Activated T-cell treated with anti-CD3 and anti-CD28 coated beads for 24 hours (primary cell): ENCODE measurements at places on chromosomes 11 and 22.
A peak's percentile ranks its signal among the peaks of the same experiment; 100 is the strongest.

DNA sequence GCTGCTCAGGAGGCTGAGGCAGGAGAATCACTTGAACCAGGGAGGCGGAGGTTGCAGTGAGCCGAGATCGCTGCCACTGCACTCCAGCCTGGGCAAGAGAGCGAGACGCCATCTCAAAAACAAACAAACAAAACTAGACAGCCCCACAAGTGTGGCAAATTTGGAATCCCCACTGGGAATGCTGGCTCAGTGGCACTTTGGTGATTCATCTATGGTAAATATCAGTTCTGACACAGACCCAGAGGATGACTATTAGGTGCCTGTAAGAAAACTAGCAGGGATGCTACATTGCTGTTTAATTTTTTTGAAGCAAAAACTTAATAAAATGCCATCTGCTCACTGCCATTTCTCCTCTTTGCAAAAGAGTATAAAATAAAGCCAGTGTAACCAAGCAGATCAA lies 107.9 kb downstream of the NAT10 start:
- DNase-seq: no peak

GRCh38 chr11:37505406-37505805 lies 907.4 kb upstream of the RAG2 start:
- no peak for DNase-seq

DNA sequence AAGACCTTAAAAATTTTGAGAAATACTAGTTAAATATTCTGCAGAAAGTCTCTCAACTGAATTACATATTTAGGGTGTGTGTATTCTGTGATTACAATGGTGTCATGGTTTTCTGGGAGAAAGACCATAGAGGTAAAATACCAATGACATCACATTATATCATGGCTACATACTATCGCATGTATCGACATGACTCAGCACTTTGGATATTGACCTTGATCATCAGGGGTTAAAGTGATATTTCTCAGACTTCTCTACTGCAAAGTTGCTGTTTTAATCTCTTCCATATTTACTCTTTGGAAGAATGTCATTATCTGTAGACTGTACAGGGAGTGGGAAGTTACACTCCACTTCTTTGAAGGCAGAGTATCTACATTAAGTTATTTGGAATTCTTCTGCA lies 1046.6 kb downstream of the FAM181B start:
- no peak for DNase-seq

GRCh38 chr22:43356881-43357280 lies 13.7 kb upstream of the SCUBE1 start:
- DNase-seq: no peak

DNA sequence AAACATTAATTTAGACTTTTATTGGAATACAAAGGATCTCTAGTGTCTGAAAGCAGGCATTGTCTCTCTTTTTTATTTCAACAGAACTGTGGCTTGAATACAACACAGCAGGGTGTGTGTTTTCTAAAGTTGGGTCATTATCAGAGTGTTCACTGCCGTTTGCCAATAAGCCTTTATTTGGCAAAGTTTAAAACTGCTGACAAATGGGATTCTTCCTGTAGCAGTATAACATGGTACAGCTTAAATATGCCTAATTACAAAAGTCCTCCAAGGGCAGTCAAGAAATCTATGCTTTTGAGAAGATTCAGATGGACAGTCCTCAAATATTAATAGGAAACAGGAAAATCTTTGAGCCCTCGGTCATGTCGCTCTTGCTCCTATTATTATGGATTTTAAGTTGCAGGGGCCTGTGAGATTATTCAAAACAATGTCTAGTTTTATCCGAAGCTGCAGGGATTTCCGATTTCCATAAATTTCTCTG lies 199.9 kb downstream of the MAML2 start:
- no peak for DNase-seq

DNA sequence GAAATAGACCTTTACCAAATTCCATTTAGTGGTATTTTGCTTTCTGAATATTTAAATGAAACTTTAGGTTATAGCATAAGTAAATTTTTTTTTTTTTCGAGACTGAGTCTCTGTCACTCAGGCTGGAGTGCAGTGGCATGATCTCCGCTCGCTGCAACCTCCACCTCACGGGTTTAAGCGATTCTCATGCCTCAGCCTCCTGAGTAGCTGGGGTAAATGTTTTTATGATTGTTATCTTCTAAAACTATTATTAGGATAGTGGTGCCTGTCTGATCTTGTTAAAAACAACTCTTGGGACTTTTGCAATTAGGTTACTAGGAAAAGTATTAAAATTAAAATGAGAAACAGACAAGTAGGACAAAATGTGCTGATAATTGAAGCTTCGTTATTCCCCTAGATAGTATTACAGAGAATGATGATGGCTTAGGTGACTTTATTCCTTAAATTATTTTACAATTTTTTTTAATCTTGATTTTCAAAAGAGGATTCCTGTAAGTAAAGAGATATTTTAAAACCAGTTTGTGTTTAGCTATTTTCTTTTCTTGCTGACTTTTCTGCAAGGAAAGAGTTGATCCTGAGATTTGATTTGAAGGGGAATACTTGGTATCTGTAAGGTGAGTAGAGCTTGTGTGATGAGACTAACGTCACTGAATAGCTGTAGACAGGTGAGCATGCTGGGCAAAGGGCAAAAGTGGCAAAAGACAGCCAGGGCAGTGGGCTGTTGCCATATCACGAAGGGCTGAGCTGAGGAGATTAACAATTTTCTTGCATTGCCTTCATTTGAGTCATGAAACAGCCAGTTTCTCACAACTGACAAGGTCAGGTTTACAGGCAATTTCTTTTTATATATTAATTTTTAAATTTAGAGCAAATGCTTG lies 20.8 kb downstream of the CRKL start:
- DNase-seq: no peak

DNA sequence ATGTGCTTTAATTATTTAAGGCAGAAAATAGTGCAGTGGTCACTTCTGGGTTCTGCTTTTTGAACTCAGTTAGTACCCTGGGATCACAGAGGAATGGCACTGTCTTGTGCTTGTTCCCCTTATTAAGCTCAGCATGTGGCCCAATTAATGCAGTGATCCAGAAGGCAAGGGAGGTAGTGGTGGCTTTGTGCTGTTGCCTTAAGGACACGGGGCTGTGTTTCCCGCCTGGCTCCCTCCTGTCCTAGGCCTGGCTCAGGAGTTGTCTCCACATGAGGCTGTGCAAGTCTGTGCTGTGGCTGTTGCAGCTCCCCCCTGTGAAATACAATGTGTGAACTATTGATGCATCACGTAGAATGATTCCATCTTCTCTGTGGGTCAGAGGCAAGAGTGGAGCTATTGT lies 49.2 kb upstream of the CABP7 start:
- DNase-seq: no peak

- no peak for DNase-seq
Observed at GRCh38 chr22:41775976-41776375, 24.5 kb upstream of the CCDC134 start.

DNA sequence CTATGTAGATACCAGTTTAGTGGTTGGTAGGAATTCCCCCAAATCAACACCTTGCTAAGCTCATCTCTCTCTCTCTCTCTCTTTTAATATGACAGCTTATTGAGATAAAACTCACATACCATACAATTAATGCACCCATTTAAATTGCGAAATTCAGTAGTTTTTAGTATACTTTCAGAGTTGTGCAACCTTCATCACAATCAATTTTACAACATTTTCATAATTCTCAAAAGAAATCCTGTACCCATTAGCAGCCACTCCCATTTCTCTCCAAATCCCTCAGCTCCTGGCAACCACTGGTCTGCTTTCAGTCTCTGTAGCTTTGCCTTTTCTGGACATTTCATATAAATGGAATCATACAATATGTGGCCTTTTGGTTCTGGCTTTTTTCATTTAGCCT lies 13.3 kb downstream of the NNMT start:
- DNase-seq: no peak

DNA sequence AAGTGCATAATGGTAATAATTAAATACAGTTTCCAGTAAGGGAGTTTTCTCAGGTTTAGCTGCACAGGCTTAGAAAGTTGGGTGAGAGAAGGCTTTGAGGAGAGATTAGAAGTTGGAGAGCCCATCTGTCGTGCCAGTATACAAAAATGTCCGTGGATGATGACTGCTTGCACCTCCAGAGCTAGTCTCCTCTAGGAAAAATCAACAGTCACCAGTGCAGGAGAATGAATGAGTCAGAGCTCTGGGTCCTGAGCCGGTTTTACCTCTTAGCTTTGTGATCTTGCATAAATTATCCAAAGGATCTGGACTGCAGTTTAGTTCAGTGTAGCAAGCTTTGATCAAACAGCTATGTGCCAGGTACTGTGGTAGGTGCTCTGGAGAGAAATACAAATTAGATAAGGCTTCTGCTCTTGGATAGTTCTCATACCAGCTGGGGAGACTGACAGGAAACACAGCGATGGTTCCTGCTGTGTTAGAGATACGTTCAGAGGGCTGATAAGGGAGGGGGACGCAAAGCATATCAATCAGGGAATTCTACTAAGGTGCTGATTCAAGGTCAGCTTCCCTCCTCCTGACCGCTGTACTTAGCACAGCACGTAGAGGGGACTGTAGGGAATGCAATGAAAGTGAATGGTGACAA lies 125.9 kb downstream of the TEAD1 start:
- DNase-seq: no peak

GRCh38 chr11:100790073-100790472 lies 103.0 kb downstream of the ARHGAP42 start:
- DNase-seq: no peak

DNA sequence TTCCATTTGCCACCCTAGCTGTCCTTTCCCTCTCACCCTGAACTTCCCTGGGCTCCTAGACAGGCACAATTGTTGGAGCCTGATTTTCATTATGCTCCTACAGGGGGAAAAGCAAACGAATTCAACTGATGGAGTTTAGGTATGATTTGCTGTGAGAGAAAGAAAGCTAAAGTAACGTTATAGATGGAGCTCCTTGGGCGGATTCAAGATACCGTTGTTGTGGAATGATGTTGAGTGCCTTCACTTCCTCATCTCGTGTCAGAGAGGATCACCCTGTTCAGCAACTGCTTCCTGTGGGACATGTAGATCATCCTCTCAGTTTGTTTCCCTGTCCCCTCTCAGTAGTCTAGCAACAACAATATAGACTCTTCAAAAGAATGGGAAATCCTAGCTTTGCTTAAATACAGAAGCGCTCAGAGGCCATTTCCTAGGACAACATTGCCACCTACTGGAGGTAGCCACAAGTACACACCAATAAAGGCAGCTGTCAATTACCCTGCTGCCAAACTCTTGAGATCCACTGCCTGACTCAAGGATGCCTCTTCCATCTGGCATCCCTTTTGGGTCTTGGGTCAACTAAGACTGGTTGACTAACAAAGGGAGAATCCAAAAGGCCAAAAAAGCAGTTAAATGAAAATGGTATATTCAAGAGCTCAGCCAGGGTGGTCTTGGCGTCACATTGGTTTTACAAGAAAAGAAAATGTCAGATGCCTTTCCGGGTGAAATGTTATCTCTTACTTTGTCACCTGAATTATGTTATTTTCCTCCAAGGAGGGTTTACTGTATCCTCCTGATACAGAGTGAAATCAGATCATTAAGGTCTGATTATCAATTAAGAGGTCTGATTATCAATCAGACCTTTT lies 13.5 kb upstream of the DTX4 start:
- DNase-seq: peak; percentile 40

GRCh38 chr22:23197836-23198235 lies 17.5 kb downstream of the BCR start:
- DNase-seq: no peak

DNA sequence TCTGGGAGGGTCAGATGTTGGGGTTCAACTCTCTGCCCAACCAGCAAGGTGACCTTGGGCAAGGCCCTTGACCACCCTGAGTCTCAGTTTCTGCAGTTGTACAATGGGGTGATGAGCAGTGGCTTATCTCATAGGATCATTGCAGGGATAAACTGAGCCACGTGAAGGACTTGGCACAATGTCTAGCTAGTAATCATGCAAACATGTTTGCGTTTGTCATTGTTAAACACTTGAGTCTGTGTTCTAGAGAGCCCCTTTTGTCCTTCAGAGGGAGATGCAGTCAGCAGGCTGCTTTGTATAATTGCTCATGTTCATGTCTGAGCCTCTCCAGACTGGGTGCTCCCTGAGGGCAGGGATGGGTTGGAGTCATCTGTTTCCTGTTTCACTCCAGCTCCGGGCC lies 15.8 kb downstream of the CD82 start:
- no peak for DNase-seq

GRCh38 chr11:127191689-127192088 lies 191.1 kb upstream of the KIRREL3 start:
- DNase-seq: no peak

- DNase-seq: no peak
Observed at GRCh38 chr11:95229199-95229992, 1.6 kb downstream of the SESN3 start.

GRCh38 chr11:60647087-60647486 lies 52.3 kb upstream of the MS4A8 start:
- DNase-seq: no peak

DNA sequence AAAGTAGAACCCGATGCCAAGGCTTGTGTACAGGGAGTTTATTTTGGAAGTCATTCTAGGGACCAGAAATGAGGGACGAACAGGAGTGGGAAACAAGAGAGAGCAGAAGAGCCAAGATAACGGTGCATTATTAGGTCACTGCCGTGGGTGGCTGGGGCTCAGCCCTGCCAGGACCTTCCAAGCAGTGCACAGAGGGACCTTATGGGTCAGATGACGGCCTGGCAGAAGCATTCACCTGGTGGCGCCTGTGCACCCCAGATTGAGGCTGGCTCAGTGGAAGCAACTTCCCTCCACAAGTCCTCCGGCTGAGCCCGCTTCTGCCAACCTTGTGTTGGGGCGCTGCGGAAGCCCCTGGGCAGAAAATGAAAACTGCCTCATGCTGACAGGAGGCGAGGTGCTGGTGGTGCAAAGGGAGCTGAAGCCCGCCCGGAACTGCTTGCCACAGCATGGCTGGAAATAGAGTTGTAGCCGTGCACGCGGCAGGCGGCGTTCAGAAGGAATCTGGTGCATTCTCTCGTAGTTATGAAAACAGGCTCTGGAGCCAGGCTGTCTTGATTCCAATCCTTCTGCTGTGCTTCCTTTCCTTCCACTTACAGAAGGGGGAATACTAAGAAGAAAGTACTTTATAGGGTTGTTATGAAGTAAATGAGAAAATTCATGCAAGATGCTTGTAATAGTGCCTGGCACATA lies 22.2 kb upstream of the TP53I11 start:
- DNase-seq: no peak

- DNase-seq: no peak
Observed at GRCh38 chr11:65719871-65720210, 757 bp downstream of the RNASEH2C start.

GRCh38 chr11:120527111-120527761 lies 15.7 kb downstream of the GRIK4 start:
- DNase-seq: no peak

DNA sequence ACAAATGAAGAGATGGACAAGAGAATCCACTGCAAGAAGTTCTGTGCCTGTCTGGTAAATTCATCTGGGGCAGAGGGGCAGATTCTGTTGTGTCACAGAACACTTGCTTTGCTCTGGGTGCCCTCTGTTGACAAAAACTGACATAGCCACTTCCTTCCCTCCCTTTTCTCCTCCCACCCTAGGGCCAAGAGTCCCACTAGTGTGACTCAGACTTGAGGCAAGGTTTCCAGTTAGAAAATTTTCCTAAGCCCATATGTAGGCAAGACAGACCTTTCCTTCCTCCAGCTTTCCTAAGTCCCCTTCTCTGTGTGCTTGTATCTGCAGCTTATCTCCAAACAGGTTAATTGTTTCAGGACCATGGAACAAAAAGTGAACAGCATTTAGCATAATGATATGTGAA lies 106.8 kb downstream of the RBFOX2 start:
- DNase-seq: peak; percentile 24

- no peak for DNase-seq
Observed at GRCh38 chr22:49730656-49731055, 97.0 kb downstream of the BRD1 start.
